Skeletal muscle tissue (tissue), 5 donors: ENCODE measurements at places on chromosomes 11 and 22. TPM values are rescaled to one million over a fixed set of nuclear protein-coding genes. Genes with fewer than 3 reads are reported as not detected.

Gene FLRT1
- 0.52 TPM for total RNA-seq

Gene PRRG4
- under 0.01 TPM for total RNA-seq

Gene RDX
- 56.4 TPM for total RNA-seq

Gene PHETA2
- total RNA-seq = 19.8 TPM

Gene KRTAP5-11
- not detected for total RNA-seq

Gene DDTL
- total RNA-seq = 3.7 TPM

Gene METTL15
- total RNA-seq = 21.9 TPM

Gene MYO7A
- total RNA-seq = 6.3 TPM

Gene SLC22A25
- not detected for total RNA-seq

Gene GPHA2
- total RNA-seq = not detected

Gene CD248
- 19.3 TPM for total RNA-seq

Gene ANO9
- not detected for total RNA-seq

Gene OR2D2
- total RNA-seq = not detected

Gene C11orf16
- not detected for total RNA-seq

Gene KRTAP5-2
- total RNA-seq = not detected

Gene CARD16
- 4.2 TPM for total RNA-seq

Gene BARX2
- not detected for total RNA-seq

Gene MISFA
- not detected for total RNA-seq

Gene CCDC188
- total RNA-seq = not detected

Gene KLHL35
- 4.7 TPM for total RNA-seq

Gene ROM1
- total RNA-seq = 1.6 TPM

Gene TIMP3
- 64.2 TPM for total RNA-seq

Gene UBE2L3
- total RNA-seq = 21.9 TPM
